A549 treated with RU486 at 1 μM for 4 hours (cell line): ENCODE measurements at places on chromosomes 3 and 15. TPM values are rescaled to one million over a fixed set of nuclear protein-coding genes. Genes with fewer than 3 reads are reported as not detected.

The GOLGA6A gene
- total RNA-seq = 0.07 to 0.13 TPM (median 0.08 TPM) in 4 of 5 replicates, not detected in the other

The SERINC4 gene
- total RNA-seq = 0.09 to 0.21 TPM (median 0.12 TPM) in 5 replicates

The CADM2 gene
- total RNA-seq = 0.18 to 0.24 TPM (median 0.21 TPM) in 3 of 5 replicates, not detected in the others

The HACD2 gene
- total RNA-seq = 21.0 to 39.3 TPM (median 36.3 TPM) in 5 replicates

The ATP13A3 gene
- total RNA-seq = 19.4 to 50.3 TPM (median 35.8 TPM) in 5 replicates

The RHOA gene
- 452 to 535 TPM (median 469 TPM) in 5 replicates for total RNA-seq

The NKTR gene
- total RNA-seq = 6.8 to 10.7 TPM (median 10.4 TPM) in 5 replicates

The UPK1B gene
- 11.2 to 14.4 TPM (median 14.1 TPM) in 5 replicates for total RNA-seq

The RAB7A gene
- 165 to 211 TPM (median 184 TPM) in 5 replicates for total RNA-seq

The JMJD7 gene
- 2.4 to 4.3 TPM (median 3.0 TPM) in 5 replicates for total RNA-seq

The NANOGP8 gene
- total RNA-seq = not detected in 5 replicates

The KIF15 gene
- 8.0 to 12.3 TPM (median 9.3 TPM) in 5 replicates for total RNA-seq

The MRPS25 gene
- total RNA-seq = 45.5 to 68.0 TPM (median 55.1 TPM) in 5 replicates

The SLC28A1 gene
- 0.07 TPM in 1 of 5 replicates, not detected in the others for total RNA-seq

The PP2D1 gene
- total RNA-seq = not detected in 5 replicates

The NR2E3 gene
- total RNA-seq = 0.14 to 0.29 TPM (median 0.19 TPM) in 4 of 5 replicates, not detected in the other

The LDHAL6B gene
- total RNA-seq = not detected in 5 replicates

The EPHB1 gene
- 0.12 to 0.16 TPM (median 0.14 TPM) in 4 of 5 replicates, not detected in the other for total RNA-seq

The FBXL2 gene
- total RNA-seq = 5.4 to 7.8 TPM (median 7.4 TPM) in 5 replicates

The ANKRD63 gene
- 0.31 to 0.80 TPM (median 0.44 TPM) in 4 of 5 replicates, not detected in the other for total RNA-seq

The TRH gene
- not detected in 5 replicates for total RNA-seq

The COL8A1 gene
- total RNA-seq = not detected in 5 replicates

The NR1I2 gene
- not detected in 5 replicates for total RNA-seq

The ZMYND10 gene
- 0.87 to 1.4 TPM (median 1.1 TPM) in 5 replicates for total RNA-seq

The CMC1 gene
- total RNA-seq = 34.6 to 51.7 TPM (median 48.9 TPM) in 5 replicates

The GLDN gene
- 0.09 TPM in 1 of 5 replicates, not detected in the others for total RNA-seq

The KLHL6 gene
- not detected in 5 replicates for total RNA-seq

The NT5DC2 gene
- total RNA-seq = 74.0 to 102 TPM (median 98.7 TPM) in 5 replicates

The TMEM108 gene
- total RNA-seq = not detected in 5 replicates

The ADCY5 gene
- 0.09 to 0.81 TPM (median 0.50 TPM) in 5 replicates for total RNA-seq

The TM4SF1 gene
- 1,132 to 2,057 TPM (median 1,686 TPM) in 5 replicates for total RNA-seq

The ANKRD34C gene
- total RNA-seq = not detected in 5 replicates

The LMAN1L gene
- not detected in 5 replicates for total RNA-seq

The GABRB3 gene
- 61.0 to 82.0 TPM (median 72.6 TPM) in 5 replicates for total RNA-seq

The ZNF660 gene
- total RNA-seq = not detected in 5 replicates

The CYP8B1 gene
- total RNA-seq = not detected in 5 replicates

The SPTBN5 gene
- total RNA-seq = 0.08 to 0.32 TPM (median 0.22 TPM) in 5 replicates

The DPPA2 gene
- not detected in 5 replicates for total RNA-seq

The AMIGO3 gene
- 0.35 to 0.85 TPM (median 0.59 TPM) in 5 replicates for total RNA-seq

The SLC9A9 gene
- total RNA-seq = 0.38 to 0.42 TPM in 2 of 5 replicates, not detected in the others
